ENCODE measurements at places on chromosomes 3 and 15.

GRCh38 chr3:123193448-123194101 lies 8.2 kb upstream of the SEC22A start:
- DNase-seq: no peak

- DNase-seq: no peak
These were observed 90.1 kb downstream of the SATB1 start for GRCh38 chr3:18334837-18335601.

DNA sequence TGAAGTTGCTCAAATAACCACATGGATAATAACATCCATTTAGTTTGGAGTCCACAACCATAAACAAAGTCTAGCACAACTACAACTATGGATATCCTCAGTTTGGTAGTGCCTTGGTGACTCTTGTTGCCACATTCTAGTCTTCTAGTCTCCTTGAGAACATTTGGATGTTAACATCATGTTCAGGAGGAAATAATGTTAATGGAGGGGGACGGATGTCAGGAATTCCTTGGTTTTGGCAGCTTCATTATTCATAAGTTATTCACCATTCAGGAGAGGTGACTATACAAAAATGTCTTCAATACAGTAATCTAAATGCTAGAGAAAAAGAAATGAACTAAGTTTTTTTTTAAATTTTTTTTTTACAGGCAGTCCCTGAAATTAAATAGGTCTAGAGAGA lies 26.4 kb upstream of the GABPB1 start:
- DNase-seq: no peak

GRCh38 chr3:38149708-38150107 lies 11.2 kb downstream of the MYD88 start:
- DNase-seq: no peak
